MCF 10A (cell line): ENCODE measurements at places on chromosomes 11 and 22. TPM values are rescaled to one million over a fixed set of nuclear protein-coding genes. Genes with fewer than 3 reads are reported as not detected.
A peak's percentile ranks its signal among the peaks of the same experiment; 100 is the strongest.

DNA sequence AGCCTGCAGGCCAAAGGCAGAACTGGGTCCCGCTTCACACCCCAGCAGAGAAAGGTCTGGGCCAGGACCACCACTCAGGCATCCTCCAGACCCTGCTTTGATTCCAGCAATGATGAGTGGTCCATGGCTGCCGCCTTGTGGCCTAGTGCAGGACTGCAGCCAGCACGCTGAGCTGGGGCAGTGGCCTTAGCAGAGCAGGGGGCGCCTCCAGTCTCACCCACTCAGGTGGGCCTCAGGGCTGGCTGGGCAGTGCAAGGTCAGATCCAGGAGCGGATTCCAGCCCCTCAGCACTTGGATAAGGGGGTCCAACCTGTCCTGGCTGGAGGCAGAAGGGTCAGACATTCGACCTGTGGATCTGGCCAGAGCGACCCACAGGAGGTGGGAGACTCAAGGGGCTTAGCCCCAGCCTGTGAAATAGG is 9.6 kb upstream of the PDE2A start:
- peak; percentile 46 for DNase-seq

Gene POU2F3
- total RNA-seq: not detected in 2 replicates

GRCh38 chr11:94793822-94794221 is 25.7 kb downstream of the AMOTL1 start:
- no peak for DNase-seq

GRCh38 chr11:117019871-117020270 is 78.4 kb downstream of the SIK3 start:
- no peak for DNase-seq
